ENCODE measurements at places on chromosomes 4 and X. TPM values are rescaled to one million over a fixed set of nuclear protein-coding genes. Genes with fewer than 3 reads are reported as not detected.

DNA sequence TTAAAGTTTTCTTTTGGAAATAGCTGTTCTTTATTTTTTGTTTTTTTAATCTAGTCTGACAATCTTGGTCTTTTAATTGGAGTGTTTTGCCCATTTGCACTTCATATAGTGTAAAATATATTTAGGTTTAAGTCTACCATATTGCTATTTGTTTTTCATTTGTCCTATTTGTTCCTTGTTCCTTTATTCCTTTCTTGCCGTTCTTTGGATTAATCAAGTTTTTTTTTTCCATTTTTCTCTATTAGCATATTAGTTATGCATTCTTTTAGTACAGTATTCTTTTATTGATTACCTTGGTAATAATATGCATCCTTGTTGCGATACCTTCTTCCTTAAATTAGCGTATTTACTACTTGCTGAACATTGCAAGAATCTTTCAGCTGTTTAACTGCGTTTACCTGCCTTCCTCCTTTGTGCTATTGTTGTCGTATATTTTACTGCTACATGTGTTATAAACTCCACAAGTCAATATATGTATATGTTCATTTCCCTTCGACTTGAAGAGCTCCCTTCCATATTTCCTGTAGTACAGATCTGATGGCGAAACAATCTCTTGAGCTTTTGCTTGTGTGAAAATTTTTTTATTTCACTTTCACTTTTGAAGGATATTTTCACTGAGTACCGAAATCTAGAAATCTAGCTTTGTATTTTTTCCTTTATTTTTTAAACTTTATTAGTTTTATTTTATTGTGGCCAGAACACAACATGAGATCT, 23.9 kb upstream of the RNF212 start:
- DNase-seq, result no peak

DNA sequence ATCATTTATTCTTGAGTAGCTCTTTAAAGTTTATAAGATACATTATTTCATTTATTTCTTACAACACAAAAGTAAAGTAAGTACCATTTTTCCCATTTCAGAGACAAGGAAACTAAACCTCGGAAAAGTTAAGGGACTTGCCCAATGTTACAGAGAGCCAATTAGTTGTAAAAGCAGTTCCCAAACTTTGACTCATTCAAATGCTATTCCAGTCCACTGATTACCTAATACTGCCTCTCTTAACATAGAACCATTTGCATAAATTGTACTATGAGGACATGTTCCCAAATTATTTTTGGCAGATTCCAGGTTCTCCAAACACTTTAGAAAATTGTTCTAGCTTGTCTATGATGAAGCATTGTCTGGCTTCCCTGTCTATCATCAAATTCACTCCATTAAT, 45.6 kb upstream of the GRIA3 start:
- DNase-seq, result no peak

DOCK11 gene
- 51.2 TPM for total RNA-seq

GRCh38 chr4:143355540-143356217, 19.0 kb downstream of the GAB1 start:
- DNase-seq, result no peak

GRCh38 chrX:136025091-136025490, 39.9 kb downstream of the SLC9A6 start:
- no peak for DNase-seq

VCX2 gene
- not detected for total RNA-seq

- no peak for DNase-seq
Observed at GRCh38 chr4:118284169-118284568, 68.6 kb downstream of the PRSS12 start.

GRCh38 chrX:26219351-26219750, 3.4 kb downstream of the MAGEB5 start:
- DNase-seq, result no peak

- no peak for DNase-seq
Observed at GRCh38 chr4:113977526-113977855, 2.0 kb downstream of the ARSJ start.

DNA sequence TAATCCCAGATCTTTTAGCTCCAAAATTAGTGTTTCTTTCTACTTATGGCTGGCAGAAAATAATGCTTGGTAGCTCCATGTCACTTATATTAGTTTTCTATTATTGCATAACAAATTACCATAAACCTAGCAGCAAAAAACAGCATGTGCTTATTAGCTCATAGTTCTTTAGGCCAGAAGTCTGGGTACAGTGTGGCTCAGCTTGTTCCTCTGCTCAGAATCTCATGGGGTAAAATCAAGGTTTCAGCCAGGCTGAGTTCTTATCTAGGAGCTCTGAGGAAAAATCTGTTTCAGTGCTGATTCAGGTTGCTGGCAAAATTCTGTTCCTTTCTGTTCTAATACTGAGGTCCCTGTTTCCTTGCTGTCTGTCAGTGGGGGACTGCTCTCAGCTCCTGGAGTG, 101.1 kb downstream of the CT47B1 start:
- no peak for DNase-seq

GRCh38 chr4:21775703-21776102, 172.9 kb downstream of the KCNIP4 start:
- DNase-seq, result no peak
